ENCODE measurements at places on chromosomes 2 and 18.

GRCh38 chr2:231348173-231348572, 47.3 kb upstream of the B3GNT7 start:
- no peak for DNase-seq

DNA sequence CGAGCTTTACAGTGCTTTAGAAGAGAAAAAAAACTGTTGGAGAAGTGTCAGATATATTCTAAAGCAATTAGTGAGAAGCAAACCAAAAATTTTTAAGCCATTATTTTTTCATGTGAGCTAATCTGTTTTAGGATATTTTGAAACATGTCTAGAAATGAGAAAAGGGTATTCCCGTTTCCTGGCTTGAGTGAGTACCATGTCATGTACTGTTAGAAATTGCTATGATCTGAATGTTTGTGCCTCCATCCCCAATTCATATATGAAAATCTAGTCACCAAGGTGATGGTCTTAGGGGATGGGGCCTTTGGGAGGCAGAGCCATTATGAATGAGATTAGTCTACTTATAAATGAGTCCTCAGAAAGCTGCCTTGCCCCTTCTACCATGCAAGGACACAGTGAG, 493.3 kb upstream of the GCFC2 start:
- DNase-seq: no peak

GRCh38 chr2:151654891-151655290, 79.4 kb downstream of the NEB start:
- DNase-seq: no peak

- DNase-seq: no peak
Observed at GRCh38 chr2:82993609-82994008, 1465.5 kb downstream of the SUCLG1 start.

GRCh38 chr2:179787601-179788000, 73.8 kb downstream of the ZNF385B start:
- no peak for DNase-seq

- no peak for DNase-seq
Observed at GRCh38 chr18:56910237-56910636, 236.7 kb upstream of the BOD1L2 start.

GRCh38 chr2:62565309-62565908, 59.4 kb upstream of the TMEM17 start:
- no peak for DNase-seq

DNA sequence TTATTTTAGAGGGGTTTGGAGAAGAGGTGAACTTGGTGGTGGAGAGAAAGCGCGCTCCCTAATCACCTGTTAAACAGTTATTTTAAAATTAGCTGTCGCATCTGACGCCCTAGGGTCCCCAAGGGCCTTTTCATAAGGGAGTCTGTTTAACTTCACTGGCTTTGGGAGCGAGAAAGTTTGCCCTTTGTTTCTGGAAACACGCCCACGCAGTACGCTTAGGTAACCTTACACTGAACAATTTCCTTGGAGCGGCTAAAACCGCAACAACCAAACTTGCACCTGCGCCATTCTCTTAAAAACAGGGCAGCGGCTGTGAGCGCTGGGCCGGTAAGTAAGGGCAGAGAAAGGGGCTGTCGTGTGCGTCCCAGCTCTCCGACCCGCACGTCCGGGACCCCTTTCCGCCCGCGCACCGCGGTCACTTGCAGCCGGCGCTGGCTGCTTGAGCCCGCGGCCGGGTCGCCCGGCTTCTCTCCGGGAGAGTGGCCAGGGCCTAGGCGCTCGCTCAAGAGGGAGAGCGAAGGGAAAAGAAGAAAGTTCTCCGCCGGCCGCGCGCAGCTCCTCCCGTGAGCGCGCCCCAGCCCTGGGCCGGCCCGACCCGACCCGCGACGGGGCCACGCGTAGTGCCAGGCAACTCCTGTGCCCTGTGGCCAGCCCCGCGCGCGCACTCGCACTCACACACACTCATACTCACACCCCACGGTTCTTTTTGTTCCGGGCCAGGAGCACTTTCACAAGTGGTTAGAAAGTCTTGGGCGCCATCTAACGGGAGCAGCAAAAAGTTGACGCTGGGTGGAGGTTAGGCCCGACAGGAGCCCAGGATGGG, 19.2 kb downstream of the POU3F3 start:
- no peak for DNase-seq

- DNase-seq: no peak
Observed at GRCh38 chr2:144547494-144547893, 27.6 kb upstream of the ZEB2 start.

- no peak for DNase-seq
Observed at GRCh38 chr18:2303517-2304238, 267.6 kb downstream of the METTL4 start.

GRCh38 chr2:238231251-238231793, 8.5 kb downstream of the HES6 start:
- DNase-seq: peak; percentile 53

DNA sequence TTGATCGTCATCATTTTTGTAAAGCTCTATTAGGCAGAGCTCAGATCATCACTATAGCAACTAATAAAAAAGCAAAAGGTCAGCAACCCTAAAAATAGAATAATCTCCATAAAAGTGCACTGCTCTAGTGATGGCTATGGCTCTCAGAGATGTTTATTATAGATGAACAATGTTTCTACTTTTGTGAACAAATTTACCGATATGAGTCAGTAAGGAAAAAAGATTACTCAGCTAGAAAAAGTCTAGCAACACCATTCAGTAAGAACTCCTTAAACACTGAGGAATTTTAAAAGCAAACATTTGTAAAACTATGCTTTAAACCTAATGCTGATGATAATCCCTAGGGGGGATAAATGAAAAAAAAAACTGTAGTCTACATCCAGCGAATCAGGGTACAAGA, 69.6 kb downstream of the ACVR1C start:
- DNase-seq: no peak

- DNase-seq: no peak
Observed at GRCh38 chr2:39416140-39416539, 20.9 kb downstream of the MAP4K3 start.

- DNase-seq: no peak
Observed at GRCh38 chr2:139514951-139515350, 734.8 kb upstream of the NXPH2 start.

DNA sequence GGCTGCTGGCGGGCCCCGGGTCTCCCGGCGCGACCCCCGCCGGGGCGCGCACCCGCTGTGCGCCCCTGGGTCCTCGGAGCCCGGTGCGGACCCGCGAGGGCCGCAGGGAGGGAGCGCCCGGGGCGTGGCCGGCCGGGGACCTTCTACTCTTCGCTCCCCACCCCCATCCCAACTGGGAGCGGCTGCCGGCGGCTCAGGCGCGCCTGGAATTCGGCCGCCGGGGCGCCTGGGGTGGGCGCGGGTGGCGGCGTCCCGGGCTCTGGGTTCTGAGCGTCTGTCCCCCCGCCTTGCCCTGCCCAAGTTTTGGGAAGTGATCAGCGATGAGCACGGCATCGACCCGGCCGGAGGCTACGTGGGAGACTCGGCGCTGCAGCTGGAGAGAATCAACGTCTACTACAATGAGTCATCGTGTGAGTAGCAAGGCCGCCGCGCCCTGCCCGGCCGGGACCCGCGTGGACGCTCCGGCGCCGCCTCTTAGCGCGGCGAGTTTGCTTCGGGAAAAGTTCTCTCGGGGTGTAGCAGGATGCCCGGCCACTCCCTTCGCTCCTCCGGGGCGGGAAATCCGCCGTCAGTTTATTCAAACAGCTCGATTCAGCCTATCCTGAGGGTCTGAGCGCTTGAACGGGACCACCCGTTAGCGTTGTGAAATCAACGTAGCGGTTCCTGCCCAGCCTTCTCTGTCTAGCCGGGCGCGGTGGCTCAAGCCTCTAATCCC, 502 bp downstream of the TUBB6 start:
- DNase-seq: no peak

DNA sequence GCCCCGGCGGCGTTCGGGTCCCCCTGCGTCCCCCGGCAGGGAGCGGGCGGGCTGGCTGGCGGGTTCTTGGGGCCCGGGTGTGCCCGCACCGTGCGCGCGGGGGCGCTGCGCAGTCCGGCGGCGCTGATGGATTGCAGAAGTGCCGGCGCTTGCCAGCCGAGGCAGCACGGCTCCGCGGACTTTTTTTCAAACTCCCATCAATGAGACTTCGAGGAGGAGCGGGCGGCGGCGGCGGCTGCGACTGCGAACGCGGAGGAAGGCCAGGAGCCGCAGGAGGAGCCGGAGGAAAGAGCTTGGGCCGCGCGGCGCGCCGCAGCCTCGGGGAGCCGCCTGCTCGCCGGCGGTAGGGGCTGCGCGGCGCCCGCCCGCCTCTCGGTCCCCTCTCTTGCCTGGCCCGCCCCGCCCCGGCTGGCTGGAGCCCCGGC, at the start of gene GLI2:
TSS of gene GLI2 (plus strand) at position 123 of the 425 bp plus-strand sequence. CDS start 61,453 bp downstream, outside the sequence.
- DNase-seq: peak; percentile 33

DNA sequence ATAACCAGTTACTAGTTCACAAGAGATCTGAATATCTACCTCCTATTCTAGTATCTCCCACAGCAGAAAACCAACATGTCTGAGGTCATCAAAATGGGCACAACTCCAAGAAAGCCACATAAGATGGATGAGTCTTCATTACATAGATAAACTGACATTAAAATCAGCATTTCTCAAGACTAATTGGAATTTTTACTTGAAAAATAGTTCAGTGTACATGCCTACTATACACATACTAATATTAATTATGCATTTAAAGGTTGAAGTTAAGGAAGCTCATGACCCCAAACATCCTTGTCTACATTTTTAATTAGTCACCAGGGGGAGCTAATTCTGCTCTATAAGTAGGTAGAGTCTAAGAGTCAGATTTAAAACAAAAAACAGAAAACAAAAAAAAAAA, 41.9 kb downstream of the ZNF521 start:
- no peak for DNase-seq

GRCh38 chr2:83002706-83003105, 1456.4 kb downstream of the SUCLG1 start:
- DNase-seq: no peak

- DNase-seq: no peak
Observed at GRCh38 chr2:152706477-152707021, 10.7 kb downstream of the PRPF40A start.

GRCh38 chr2:39033980-39034379, 86.9 kb downstream of the SOS1 start:
- no peak for DNase-seq

DNA sequence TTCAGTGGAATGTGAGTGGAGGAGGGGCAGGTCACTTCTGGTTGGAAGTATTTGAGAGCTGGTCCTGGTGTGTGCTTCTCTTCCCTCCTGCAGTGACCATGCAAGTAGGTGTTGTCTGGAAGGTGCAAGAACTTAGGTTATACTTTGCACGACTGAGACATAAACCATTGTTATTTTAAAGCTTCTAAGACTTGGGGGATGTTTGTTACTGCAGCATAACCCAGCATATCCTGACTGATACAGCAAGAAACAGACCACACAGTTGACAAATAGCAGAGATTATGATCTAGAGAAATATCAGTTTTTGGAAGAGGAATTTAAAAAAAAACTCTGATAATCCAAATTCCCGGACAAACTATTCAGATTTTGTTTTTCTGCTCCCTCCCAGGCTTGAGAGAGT, 130.8 kb downstream of the ACTR3 start:
- DNase-seq: no peak

DNA sequence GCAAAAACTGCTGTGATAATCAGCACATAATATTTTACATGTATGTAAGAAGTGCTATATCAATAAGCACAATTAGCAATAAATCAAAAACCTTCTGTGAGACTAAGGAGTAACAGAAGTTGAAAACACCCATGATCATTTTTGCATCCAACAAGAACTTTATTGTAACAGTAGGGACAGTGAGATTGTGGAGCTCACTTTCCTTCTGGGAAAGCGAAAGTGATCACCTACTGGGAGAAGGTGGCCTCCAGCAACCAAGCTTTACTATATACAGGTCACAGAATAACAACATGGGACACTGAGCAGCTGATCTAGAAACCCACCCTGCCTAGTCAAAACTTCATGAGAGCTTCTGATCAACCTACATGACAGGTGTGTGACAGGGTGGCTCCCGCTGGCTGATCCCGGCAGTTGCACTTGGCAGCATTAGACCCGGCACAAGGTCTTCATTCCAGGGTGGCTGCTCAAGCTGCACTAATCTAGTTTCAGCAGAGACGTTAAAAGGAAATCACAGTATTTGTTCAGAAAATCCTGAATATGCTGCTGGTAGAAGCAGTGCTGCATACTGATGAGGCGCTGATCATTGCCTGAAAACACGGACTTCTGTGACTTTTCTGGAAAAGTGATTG, 63.5 kb upstream of the ARL5A start:
- no peak for DNase-seq

GRCh38 chr2:105737980-105738657, 6.6 kb upstream of the NCK2 start:
- DNase-seq: no peak

DNA sequence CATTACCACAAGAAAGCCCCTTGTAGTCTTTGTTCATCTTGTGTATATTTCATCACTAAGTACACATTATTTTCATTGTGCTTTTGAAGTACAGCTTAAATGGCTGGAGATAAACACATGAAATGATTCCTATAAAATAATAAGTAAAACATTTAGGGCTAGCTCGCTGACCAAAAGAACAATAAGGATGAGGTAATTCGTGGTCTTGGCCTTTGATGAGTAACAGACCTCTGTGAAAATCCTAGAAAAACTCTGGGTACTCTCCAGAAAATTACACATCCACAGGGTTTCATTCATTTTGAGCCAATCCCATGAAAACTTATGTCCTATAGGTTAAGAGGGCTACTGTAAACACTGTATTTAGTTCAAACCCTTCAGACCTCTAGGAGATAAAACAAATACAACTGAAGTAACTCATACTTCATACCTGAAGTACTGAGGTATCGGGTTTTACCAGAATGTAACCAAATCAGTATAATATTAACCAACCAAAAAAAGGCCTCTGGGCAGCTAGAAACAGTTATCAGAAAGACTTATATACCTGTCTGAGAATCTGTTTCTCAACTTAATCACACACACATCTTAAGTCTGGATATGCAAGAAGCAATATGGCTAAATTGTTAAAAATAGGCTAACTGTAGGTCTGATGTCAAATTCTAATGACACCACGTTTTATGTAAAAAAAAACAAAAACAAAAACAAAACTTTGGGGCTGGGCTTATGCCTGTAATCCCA, 31.0 kb downstream of the CFAP36 start:
- DNase-seq: no peak

DNA sequence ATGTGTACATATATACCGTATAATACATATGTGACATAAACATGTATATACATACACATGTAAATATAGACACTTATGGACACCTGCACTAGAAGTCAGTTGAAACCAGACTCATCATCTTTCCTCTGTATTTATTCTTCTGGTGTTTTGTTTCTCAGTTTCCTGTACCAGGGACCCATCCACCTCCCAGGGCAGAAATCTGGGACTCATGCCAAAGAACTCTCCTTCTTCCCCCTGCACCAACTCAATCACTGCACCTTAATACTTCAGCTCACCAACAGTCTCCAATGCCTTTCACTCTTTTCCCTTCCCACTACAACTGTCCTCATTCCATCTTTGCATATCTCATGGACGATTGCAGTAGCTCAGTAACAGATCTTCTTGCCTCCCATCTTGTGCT, 428.0 kb downstream of the FBXO15 start:
- no peak for DNase-seq

DNA sequence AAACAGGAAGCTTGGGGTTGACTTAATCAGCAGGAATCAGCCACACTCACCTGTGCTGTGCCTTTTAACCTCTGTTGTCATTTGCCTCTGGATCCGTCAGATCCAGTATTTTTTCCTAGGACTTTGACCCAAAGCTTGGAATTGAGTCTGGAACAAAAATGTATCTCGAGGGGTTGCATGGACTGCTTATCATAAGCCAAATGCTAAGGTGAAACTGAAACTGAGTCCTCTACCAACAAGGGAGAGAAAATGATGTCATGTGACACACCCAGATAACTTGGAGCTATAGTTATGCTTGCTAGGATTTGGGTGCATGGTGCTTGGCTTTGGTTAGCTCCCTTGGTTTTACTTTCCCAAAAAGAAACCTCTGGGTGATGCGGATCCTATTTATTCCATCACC, 2158.6 kb upstream of the PIK3C3 start:
- no peak for DNase-seq

- no peak for DNase-seq
Observed at GRCh38 chr2:181309586-181309985, 147.6 kb upstream of the ITGA4 start.
